CD4-positive, CD25-positive, alpha-beta regulatory T cell (primary cell): ENCODE measurements at places on chromosomes 4 and X. TPM values are rescaled to one million over a fixed set of nuclear protein-coding genes. Genes with fewer than 3 reads are reported as not detected.
A peak's percentile ranks its signal among the peaks of the same experiment; 100 is the strongest.

DNA sequence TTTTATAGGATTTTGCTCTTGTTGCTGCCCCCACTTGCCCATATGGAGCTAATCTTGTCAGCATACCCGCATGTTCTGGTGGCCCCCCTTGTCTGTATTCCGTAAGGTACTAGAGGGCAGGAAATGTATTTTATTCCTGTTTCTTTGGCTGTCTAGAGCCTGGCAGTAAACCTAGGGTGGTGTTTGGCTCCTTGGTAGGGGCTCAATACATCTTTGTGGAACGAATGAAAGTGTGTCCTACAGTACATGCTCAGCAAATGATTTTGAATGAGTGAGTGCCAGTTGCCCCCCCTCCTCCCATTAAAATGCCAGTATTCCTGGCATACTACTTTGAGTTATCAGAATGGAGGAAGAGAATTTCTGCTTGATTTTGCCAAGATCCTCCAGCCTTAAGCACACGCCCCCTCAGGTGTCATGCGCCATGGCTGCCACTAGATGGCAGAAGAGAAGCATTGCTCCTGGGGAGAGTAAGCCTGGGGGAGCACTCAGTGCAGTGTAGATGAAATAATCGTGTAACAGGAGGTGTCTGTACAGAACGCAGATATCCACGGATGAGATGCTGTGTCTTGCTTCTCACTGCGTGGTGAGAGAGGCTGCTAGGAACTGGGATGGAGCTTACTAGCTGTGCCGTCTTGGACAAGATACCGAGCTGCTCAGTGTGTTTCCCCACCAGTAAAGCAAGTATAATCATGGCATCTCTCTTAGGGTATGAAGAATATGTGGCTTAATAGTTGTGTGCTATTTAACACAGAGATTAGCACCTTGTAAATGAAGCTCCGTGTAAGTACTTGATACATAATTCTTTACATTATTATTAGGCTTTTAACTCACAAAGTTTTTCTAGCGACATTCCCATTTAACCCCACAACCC is 17.2 kb upstream of the RNF212 start:
- no peak overlapping the region for H3K4me3 ChIP-seq
- H3K27ac ChIP-seq, result no peak overlapping the region
- H3K27me3 ChIP-seq, result peaks cover 5% of the 10 kb centered on the region
- peak; percentile 80 for DNase-seq
- no peaks in the 10 kb centered on the region for H3K4me1 ChIP-seq
- H3K36me3 ChIP-seq, result no peaks in the 10 kb centered on the region

Gene PCDH18
- not detected for polyA plus RNA-seq

Gene GYPA
- polyA plus RNA-seq, result not detected

DNA sequence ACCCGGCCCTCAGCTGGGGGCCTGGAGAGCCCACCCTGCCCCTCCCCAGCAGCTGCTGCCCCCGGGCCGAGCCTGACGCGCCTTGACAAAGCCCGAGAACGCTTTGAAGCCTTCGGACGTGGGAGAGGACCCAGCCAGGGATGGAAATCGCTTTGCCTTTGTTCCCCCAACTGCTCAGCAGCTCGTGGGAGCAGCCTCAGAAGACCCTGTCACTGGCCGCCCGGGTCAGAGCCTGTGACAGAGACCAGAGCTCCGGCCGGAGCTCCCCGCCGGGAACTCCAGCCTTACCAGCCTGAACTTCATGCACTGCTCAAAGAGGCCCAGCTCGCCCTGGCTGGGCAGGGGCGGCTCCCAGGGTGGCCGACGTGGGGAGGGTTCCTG is 2.6 kb upstream of the SLC6A8 start:
- no peak overlapping the region for H3K4me3 ChIP-seq
- H3K4me1 ChIP-seq, result peaks cover 4% of the 10 kb centered on the region
- DNase-seq, result no peak
- no peaks in the 10 kb centered on the region for H3K27me3 ChIP-seq
- H3K36me3 ChIP-seq, result no peaks in the 10 kb centered on the region

Gene SYP
- 0.95 TPM for polyA plus RNA-seq
